ENCODE measurements at places on chromosomes 6 and 20. TPM values are rescaled to one million over a fixed set of nuclear protein-coding genes. Genes with fewer than 3 reads are reported as not detected.

DNA sequence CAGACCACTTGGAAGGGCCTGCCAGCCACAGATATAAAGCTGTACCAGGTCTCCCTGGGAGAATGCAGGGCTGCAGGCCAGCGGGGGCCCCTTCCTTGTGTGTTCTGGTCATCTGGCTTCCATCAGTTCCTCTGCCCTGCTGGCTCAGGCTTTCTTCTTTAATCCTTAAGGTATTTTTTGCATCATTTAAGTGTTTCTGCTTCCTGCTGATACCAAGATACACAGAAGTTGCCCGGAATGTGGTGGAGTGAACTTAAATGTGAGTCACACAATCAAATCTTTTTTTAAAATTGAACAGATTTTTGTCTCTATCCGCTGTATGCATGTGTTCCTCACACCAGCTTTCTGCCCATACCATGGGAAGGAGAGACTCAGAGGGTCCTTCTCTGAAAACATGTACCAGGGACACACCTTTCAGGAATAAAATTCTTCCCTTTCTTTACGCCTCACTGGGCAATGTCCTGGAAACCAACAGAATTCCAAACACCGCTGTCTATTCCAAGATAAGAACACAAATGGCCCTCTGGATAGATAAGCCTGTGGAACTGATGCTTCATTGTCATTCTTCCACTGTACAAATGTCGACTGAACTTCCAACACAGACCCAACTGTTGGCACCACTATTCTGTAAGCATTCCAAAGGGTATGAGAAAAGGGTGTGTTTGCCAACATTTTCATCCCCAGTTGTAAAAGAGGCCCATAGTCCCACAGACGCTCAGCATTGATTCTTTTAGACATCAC is 206.2 kb upstream of the MYLIP start:
- DNase-seq: no peak
- H3K27me3 ChIP-seq: no peaks in the 10 kb centered on the region
- H3K36me3 ChIP-seq: no peaks in the 10 kb centered on the region
- H3K4me1 ChIP-seq: no peaks in the 10 kb centered on the region

Gene TRIM26
- total RNA-seq: 76.4 TPM

DNA sequence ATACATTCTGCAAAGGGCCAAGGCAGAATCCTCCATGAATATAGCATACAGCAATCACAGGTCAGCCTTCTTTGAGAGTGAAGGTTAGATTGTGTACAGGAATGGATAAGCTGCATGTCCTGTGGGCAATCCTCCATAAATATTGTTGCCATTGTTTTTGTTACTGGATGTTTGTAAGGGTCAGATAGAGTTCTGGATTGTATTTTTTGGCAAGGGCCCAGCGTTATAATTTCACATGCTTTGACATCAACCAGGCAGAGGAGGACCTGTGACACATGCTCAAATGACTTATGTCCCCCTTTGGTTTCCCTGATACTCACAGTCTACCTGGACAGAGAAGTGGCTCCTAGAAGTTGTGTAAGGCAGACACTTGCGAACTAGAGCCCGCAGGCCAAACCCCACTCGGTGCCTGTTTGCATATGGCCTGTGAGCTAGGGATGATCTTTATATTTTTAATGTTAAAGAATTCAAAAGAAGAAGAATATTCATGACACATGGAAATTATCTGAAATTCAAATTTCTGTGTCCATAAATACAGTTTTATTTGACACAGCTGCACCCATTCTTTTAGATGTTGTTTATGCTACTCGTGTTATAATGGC is 5.4 kb downstream of the LY86 start:
- no peak overlapping the region for H3K27ac ChIP-seq
- H3K27me3 ChIP-seq: no peaks in the 10 kb centered on the region
- peaks cover 1% of the 10 kb centered on the region for H3K36me3 ChIP-seq
- no peak overlapping the region for H3K4me3 ChIP-seq
- H3K4me1 ChIP-seq: peaks cover 37% of the 10 kb centered on the region

GRCh38 chr20:6708010-6708409 is 59.5 kb upstream of the BMP2 start:
- H3K4me1 ChIP-seq: no peaks in the 10 kb centered on the region
- H3K4me3 ChIP-seq: no peak overlapping the region
- no peak for DNase-seq
- H3K27ac ChIP-seq: no peak overlapping the region
- H3K27me3 ChIP-seq: no peaks in the 10 kb centered on the region

Gene PDCD2
- total RNA-seq: 93.1 TPM

DNA sequence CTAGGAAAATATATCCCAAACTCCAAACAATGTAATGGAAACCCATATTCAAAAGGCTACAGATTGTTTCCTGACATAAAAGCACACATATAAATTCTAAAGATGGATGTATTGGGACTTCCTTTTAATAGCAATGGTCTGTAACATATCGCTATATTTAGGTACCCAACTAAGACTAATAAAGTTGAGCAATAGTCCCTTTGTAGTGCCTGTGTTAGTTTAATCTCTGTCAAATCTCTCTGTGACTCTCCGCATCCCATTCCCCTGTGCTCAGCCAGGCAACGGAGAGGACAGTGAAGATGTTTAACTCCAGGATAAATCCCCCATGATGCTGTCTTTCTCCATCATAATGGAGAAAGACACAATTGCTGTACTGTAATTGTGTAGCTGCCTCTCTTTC is 19.0 kb downstream of the RCAN2 start:
- H3K27ac ChIP-seq: no peak overlapping the region
- no peaks in the 10 kb centered on the region for H3K4me1 ChIP-seq
- no peak for DNase-seq
- H3K4me3 ChIP-seq: no peak overlapping the region
- no peaks in the 10 kb centered on the region for H3K36me3 ChIP-seq

Gene PAX1
- not detected for total RNA-seq

DNA sequence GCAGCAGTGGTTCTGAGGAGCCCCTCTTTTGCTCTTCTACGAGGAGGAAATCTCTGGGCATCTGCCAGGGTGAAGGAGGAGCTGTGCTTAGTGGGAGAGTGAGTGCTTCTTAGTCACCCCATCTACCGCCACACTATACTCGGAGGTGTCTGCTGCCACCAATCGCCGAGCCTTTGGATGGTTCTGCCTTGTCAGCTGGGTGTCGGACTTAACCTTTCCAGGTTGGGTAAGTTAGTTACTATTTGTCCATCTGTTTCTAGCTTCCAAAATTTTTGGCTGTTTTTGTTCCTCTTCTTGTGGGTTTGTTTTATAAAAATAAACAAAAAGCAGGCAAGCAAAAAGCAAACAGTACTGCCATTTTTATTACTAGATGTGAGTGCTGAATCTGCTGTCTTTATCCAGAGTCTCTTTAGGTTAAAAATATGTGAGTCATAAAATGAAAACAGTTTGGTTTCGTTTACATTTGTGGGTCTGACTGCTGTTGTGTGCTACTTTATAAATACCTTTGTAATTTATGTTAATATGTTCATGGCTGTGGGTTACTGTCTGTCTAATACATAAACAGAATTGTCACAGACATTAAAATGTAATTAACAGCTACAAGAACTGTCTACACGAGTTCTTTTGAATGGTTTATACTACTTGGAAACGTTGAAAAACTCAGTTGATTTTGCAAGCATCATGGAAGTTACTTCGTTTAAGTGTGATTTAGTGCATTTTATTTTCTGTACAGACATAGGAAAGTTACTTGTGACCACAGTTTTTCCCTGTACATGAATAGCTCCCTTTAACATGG is 89.2 kb downstream of the ARID1B start:
- H3K4me1 ChIP-seq: peaks cover 31% of the 10 kb centered on the region
- no peak for DNase-seq

DNA sequence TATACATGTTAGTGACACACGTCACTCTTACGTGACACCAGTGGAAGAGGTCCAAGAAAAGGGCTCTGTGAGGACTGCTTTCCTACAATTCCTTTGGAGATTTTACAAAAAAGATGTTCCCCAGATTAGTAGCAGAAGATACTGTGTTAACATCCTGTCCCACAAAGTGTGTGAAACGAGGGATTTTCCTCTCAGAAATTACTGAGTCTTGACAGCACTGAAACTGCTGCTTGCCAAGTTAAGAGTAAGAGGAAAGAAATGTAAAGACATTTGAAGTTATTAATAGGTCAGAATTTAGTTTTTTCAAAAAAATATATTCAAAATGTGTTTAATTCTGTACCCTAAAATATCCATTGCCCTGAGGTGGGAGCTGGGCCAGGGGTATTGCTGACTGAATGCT is 58.8 kb upstream of the MAP7 start:
- H3K4me3 ChIP-seq: no peak overlapping the region
- DNase-seq: no peak
- H3K27ac ChIP-seq: no peak overlapping the region
- no peaks in the 10 kb centered on the region for H3K4me1 ChIP-seq
- H3K27me3 ChIP-seq: no peaks in the 10 kb centered on the region
- peaks cover 3% of the 10 kb centered on the region for H3K36me3 ChIP-seq

DNA sequence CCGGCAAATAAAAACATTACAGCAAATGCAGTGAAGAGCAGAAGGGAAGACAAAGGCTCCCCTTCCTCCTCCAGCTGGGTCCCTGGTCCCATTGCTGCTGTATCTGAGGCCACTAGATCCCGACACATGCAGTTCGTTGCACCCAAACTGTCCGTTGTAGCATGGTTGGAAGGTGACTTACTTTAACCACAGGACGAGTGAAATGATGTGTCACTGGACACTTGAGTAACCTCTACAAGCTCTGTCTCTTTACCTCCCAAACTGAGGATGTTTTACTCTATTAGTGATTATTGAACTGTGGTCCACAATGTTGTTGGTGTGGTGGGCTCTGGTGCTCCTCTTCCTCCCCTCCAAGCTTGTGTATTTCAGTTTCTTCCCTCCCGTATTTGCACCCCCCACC is 46.2 kb upstream of the ARMH2 start:
- no peak for DNase-seq
- no peak overlapping the region for H3K27ac ChIP-seq
- peaks cover 4% of the 10 kb centered on the region for H3K36me3 ChIP-seq
- no peaks in the 10 kb centered on the region for H3K27me3 ChIP-seq
- H3K4me1 ChIP-seq: no peaks in the 10 kb centered on the region

DNA sequence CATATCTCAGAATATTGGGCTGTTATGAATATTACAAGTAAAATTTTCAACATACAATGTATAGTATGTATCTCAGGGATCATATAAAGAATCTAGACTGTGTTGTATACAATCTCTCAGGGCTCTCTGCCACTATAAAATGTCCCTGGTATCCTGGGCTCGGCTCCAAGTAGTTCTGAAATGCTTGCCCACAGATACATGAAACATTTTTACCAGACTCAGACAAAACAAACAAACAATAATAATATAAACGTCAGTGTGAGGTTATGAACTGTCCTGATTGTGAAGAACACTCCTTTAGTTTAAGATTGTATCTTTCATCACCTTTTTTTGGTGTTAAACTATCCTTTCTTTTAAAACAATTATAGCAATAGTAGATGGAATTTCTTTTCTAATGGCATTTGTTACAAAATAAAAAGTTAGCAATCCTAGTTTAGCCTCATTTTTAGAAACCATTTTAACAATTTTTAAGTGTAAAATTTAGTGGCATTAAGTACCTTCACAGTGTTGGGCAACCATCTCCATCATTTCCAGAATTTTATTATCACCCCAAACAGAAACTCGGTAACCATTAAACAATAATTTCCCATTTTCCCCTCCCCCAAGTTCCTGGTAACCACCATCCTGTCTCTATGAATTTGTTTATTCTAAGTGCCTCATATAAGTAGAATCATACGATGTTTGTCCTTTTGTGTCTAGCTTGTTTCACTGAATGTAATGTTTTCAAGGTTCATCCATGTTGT is 17.4 kb upstream of the LY86 start:
- H3K36me3 ChIP-seq: peaks cover 12% of the 10 kb centered on the region
- no peak for DNase-seq
- no peaks in the 10 kb centered on the region for H3K27me3 ChIP-seq
- no peak overlapping the region for H3K27ac ChIP-seq

- no peak overlapping the region for H3K27ac ChIP-seq
- no peak for DNase-seq
- no peaks in the 10 kb centered on the region for H3K36me3 ChIP-seq
- no peak overlapping the region for H3K4me3 ChIP-seq
- no peaks in the 10 kb centered on the region for H3K4me1 ChIP-seq
Measured at GRCh38 chr6:100657678-100658330, 193.1 kb upstream of the SIM1 start.

- no peak overlapping the region for H3K27ac ChIP-seq
- peak; percentile 11 for DNase-seq
Measured at GRCh38 chr6:2103765-2104523, 141.5 kb downstream of the GMDS start.

Gene MAK
- 0.08 TPM for total RNA-seq

- no peaks in the 10 kb centered on the region for H3K4me1 ChIP-seq
- no peak overlapping the region for H3K4me3 ChIP-seq
- peaks cover 2% of the 10 kb centered on the region for H3K36me3 ChIP-seq
- no peaks in the 10 kb centered on the region for H3K27me3 ChIP-seq
- H3K27ac ChIP-seq: no peak overlapping the region
Measured at GRCh38 chr6:56638760-56639159, 3.9 kb downstream of the DST start.

DNA sequence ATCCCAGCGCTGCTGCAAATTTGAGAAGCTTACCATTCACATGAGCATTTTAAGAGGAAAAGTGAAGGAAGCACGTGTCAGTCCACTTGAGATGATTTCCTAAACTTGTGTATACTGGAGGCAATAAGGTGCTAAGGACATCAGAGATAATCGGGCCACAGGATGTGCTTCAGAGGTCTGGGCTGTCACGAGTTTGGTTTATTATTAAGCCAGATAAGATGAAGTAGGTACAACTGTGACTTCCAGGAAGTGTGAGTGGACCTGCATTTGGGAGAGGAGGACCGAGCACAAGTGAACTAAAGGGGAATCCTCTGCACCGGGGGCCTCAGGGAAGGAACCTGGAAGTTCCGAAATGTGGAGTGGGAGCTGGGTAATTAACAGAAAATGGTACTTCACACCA is 1.4 kb downstream of the SAMD5 start:
- no peak for DNase-seq
- H3K36me3 ChIP-seq: no peaks in the 10 kb centered on the region
- no peak overlapping the region for H3K27ac ChIP-seq
- no peaks in the 10 kb centered on the region for H3K4me1 ChIP-seq
- no peak overlapping the region for H3K4me3 ChIP-seq

- H3K4me3 ChIP-seq: peak overlapping the region; percentile 60
- H3K4me1 ChIP-seq: peaks cover 22% of the 10 kb centered on the region
Measured at GRCh38 chr20:20022498-20022897, 5.3 kb downstream of the NAA20 start.

DNA sequence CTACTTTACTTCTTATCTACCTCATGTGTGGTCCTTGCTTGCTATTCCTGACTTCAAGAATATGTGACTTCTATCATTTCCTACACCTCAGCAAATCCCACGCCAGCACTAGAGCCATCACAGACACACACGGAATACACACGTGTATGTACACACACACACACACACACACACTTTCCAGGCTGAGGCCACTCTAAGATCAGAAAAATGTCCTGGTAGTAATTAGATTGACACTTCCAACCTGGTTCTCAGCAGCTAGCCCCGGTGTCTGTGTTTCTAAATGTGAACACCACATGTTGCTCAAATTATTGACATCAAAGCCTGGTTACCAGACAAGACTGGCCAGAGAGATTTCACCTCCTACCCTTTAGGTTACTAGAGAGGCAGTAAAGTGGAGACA is 54.1 kb upstream of the SASH1 start:
- no peaks in the 10 kb centered on the region for H3K27me3 ChIP-seq
- H3K4me1 ChIP-seq: no peaks in the 10 kb centered on the region
- H3K4me3 ChIP-seq: no peak overlapping the region
- H3K27ac ChIP-seq: no peak overlapping the region

Gene WFDC5
- not detected for total RNA-seq

Gene PPP1R14C
- total RNA-seq: not detected

Gene COX4I2
- total RNA-seq: not detected

Gene XKR7
- not detected for total RNA-seq

Data from GM12878 (cell line).